Effector CD4-positive, alpha-beta T cell (primary cell): ENCODE measurements at places on chromosomes 1 and 21.

DNA sequence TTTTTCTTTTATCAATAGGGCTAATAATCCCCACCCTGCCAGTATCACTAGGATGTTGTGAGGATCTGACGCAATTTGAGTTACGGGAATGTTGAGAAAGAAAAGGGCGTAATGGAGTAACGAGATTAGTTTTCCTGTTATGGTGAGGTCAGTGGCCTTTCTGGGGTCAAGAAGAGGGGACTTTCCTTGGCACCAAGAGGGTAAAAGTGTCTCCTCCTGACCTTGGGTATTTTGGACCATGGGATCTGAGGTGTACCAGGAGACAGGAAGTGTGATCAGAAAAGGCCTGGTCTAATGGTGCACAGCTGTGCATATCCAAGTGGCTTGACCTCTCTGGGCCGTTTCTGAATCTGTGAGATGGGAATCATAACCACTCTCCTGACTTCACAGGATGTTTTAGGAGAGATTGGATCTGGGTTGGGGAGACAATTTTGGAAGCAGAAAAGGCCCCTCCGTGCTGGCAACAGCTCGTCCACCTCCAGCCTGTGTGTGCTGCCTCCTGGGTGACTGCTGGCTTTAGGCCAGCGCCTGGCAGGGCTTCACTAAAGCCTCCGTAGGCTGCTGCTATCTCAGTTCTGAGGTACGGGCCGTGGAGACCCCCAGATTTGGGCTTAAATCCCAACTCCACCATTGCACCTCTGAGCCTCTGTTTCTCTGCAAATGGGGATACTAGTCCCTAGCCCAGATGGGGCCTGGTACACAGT is 37.1 kb downstream of the ALPL start:
- no peak for DNase-seq

DNA sequence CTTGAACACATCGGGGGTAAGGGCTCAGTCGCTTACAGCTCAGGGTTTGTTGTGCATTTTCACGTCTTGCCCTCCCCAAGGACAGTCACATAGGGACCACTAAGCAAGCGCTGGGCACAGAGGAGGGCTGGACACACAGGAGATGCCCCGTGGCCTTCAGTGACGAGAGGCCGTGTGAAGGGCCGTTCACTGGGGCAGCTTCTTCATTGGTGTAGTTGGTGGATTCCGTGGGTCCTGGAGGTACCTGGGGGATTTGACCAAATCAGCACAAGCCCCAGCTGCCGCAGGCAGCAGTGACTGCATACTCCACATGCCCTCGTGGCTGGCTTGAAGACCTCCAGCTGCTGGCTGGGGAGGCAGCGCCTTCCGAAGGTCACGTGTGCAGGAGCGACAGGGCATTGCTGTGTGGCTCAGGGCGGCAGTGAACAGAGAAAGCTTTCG is 100.8 kb upstream of the C1orf174 start:
- DNase-seq: no peak

GRCh38 chr21:20882462-20883407 is 115.5 kb upstream of the NCAM2 start:
- no peak for DNase-seq

- no peak for DNase-seq
These were observed 112.3 kb upstream of the TRABD2B start for GRCh38 chr1:48109390-48110013.

GRCh38 chr1:181131255-181131941 is 42.9 kb downstream of the IER5 start:
- no peak for DNase-seq

DNA sequence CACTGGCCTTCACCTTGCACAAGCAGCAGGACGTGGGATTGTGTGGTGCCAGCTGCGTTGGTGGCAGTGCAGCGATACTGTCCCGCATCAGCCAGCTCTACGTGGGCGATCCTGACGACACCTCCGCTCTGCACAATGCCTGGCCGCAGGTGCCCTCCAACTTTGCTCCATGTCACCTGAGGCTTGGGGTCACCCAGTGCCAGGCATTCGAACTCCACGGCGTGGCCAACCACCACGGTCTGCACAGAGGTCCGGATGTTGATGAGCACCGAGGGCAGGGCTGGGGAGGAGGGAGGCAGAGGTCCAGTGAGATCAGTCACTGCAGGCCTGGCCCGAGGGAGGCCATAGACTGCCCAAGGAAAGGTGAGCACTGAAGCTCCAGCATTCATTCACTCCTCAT is 22.6 kb downstream of the LDLRAD2 start:
- no peak for DNase-seq

GRCh38 chr1:204126386-204126785 is 25.5 kb downstream of the ETNK2 start:
- DNase-seq: no peak

DNA sequence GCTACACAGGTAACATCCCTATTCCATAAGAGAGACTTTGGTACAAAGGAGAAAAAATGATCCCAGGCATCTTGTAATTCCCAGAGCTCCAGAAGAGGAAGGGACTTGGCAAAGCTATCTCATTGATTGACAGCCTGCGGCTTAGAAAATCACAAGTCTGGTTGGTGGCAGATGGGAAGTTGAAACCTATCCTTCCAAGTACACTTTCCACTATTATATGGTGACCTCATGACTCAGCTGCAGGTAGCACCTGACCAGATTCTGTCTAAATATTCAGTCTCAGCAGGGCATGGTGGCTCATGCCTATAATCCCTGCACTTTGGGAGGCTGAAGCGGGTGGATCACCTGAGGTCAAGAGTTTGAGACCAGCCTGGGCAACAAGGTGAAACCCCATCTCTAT is 89.9 kb downstream of the TIAM1 start:
- DNase-seq: no peak

- no peak for DNase-seq
These were observed 4.5 kb downstream of the TNFSF4 start for GRCh38 chr1:173202424-173203145.

- no peak for DNase-seq
These were observed 26.4 kb downstream of the RRAGC start for GRCh38 chr1:38833146-38833545.

DNA sequence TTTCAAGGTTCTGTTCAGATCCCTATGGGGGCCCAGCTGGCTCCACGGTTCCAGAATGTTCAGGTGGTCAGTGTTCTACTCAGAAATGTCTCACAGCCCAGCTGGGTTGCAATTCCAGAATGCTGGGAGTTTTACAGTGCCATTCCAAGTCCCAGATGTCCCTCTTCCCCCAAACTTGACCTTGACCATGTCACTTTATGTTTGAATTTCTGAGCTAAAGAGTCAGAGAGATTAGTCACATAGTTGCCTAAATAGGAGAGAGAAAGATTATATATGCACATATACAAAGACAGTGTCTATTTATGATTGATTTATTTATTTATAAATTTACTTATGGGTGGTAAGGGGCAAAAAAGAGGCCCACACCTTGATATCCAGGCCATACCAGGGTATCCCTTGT is 2.5 kb downstream of the GPR3 start:
- no peak for DNase-seq

DNA sequence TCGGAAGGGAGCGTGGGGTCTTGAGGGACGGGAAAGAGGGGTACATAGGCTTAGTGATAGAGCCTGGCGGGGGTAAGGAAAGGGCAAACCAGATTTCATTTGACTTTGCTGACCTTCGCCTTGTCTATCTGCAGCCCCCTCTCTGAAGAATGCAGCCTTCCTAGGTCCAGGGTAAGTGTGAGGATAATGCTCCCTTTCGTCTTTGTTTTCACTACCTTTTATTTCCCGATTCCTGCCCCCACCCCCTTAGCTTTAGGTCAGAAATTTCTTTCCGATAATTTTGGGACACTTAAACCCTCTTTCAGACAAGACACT is 396 bp downstream of the ATP5PB start:
- no peak for DNase-seq

- DNase-seq: no peak
These were observed 346.9 kb downstream of the PBX1 start for GRCh38 chr1:164905869-164906268.

GRCh38 chr1:7295946-7296345 is 475.1 kb upstream of the VAMP3 start:
- no peak for DNase-seq

DNA sequence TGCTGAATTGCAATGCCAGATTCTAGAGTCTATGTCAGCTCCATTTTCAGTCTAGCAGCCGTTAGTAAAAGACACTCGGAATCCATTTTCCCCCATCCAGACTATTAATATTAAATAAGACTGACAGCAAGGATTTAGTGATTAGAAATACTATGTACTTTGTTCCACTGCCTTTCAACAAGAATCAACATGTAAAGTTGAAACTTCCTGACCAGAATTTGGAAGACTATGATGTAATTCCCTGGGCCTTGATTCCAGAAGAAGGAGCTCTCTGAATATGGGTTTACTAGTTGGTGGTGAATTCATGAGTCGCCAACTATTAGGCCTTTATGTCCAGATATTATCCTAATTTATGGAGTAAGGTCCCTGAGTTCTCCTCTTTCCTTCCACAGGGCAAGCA is 24.8 kb downstream of the KDM1A start:
- DNase-seq: no peak

GRCh38 chr1:56993475-56993874 is 27.7 kb upstream of the C8B start:
- no peak for DNase-seq

- DNase-seq: no peak
These were observed 85.3 kb downstream of the DISP3 start for GRCh38 chr1:11564237-11564636.

DNA sequence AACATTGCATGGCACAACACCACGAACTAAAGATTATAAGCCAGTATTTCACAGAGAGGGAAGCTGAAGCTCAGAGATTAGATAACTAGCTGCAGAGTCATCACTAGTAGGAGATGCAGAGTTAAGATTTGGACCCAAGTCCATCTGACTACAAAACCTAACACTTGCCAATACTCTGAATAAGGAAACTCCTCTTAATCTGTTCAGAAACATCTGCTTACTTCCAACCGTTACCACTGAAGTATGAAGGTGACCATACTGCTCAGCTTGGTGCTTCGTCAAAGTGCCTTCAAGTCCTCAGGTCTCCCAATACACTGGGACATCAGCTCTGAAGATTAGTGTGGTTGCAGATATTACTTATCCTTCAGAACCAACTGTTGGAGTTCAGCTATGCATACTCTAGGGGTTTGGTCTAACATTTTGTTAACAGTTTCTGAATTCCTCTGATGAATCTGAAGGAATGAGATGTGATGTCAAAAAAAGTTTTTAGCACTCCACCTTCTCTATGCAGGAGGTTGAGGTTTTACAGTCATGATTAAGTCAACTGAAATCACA is 179.6 kb downstream of the TPR start:
- no peak for DNase-seq

DNA sequence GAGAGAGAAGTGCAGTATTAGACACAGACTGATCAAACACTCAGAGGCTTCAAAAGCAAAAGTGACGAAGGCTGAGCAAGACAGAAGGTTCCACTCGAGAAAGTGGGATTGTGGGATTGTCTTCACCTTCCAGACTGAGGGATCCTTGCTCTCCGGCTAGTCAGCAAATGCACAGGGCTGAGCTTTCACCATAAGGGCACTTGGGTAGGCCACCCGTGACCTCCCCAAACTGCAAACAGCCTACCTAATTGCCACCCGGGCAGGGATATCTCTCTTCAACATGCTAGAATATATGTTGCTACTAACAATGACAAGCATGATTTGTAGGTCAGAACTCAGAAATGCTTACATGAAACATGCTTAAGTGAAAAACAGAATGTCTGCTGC is 35.3 kb upstream of the RIPK4 start:
- DNase-seq: no peak

GRCh38 chr1:13540866-13541265 is 27.1 kb upstream of the LRRC38 start:
- no peak for DNase-seq

GRCh38 chr1:206708058-206708457 is 23.4 kb downstream of the MAPKAPK2 start:
- DNase-seq: no peak

DNA sequence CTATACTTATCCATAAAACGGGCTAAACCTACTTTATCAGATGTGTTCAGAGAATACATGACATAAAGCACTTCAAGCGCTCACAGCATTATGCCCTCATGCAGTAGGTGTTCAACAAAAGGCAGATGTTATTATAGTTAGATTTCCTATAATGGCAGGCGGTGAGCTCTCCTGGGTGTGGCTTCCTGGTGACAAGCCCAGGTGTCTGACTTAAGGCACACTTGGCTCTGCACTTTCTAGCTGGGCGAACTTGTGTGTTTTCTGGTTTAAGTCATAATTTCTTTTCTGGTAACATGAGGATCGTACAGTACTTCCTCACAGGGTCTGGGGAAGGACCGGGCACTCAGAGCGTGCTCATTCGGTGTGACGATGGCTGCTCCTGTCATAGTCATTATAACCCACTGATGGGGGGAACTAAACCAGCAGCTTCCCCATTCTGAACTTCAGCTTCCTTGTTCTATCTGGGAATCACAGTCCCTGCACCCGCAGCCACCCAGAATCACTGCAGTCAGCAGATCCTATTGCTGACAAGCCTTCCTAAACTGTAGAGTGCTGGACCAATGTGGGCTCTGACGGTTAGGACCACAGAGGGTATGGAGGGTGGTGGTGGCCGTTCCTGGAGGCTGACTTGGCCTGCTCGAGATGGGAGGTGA is 52.8 kb downstream of the IGSF21 start:
- no peak for DNase-seq

DNA sequence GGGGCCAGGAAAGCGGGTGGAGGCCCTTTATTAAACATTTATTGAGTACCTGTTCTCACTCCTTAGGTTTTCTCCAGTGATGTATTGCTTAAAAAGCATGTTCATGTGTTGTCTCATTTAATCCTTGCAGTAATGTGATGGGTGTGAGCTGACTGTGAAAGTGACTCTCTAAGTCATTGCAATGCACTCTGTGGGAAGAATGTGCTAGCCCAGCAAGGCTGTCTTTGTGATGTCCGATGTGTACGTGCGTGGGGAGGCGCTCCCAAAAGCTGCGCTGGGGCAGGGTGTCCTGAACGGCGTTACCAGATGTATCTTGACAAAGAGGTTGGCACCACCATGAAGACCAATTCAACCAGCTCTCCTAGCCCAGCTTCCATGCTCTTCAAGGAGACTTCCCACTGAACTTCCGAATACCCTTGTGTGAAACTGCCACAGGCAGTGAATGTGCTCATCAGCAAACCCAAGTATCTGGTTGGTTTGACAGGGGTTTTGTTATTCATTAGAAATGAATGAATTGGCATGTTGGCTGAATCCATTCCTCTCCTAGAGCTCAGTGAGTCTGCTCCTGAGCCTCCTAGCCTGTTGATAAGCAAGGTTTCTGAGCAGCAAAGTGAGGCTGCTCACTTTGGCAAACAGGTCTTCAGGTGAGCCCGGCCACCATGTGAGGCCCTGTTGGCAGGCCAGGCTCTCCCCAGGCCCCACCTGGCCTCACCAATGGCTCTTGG is 28.0 kb downstream of the NUAK2 start:
- DNase-seq: no peak

DNA sequence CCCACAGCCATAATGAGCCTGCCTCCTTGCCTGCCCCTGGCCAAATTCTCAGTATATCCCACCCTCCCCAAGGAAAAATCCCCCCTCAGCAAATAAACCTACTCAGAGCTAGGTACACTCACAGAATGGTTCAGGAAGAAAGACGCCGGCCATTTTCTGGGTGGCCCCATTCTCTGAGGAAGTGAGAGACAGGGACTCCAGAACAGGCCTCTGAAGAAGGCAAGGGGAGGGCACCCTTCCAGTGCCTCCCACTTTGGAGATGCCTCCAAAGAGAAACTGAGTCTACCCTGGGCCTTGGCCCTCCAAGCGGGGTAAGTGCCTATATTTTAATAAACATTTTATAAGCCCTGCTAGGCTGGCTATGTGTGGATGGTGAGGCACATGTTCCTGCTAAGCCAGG is 2.3 kb downstream of the PACC1 start:
- no peak for DNase-seq

- no peak for DNase-seq
These were observed 27.9 kb downstream of the MATN1 start for GRCh38 chr1:30695439-30695841.
